ENCODE measurements at places on chromosomes 1 and 21. TPM values are rescaled to one million over a fixed set of nuclear protein-coding genes. Genes with fewer than 3 reads are reported as not detected.

MPZ gene
- 2.0 TPM for total RNA-seq

B3GALT2 gene
- not detected for total RNA-seq

MMP23B gene
- 5.3 TPM for total RNA-seq

SPATA17 gene
- not detected for total RNA-seq

LENEP gene
- total RNA-seq = 0.88 TPM

- DNase-seq = no peak
- peaks cover 2% of the 10 kb centered on the region for H3K4me1 ChIP-seq
- H3K27ac ChIP-seq = no peak overlapping the region
- H3K4me3 ChIP-seq = no peak overlapping the region
Observed at GRCh38 chr1:175656416-175656815, 87.0 kb downstream of the TNR start.

GRCh38 chr1:17844185-17844826 is 89.2 kb downstream of the ACTL8 start:
- H3K36me3 ChIP-seq = no peaks in the 10 kb centered on the region
- no peaks in the 10 kb centered on the region for H3K4me1 ChIP-seq
- no peak for DNase-seq
- no peak overlapping the region for H3K4me3 ChIP-seq
- H3K27me3 ChIP-seq = no peaks in the 10 kb centered on the region

GRCh38 chr1:243394066-243394465 is 138.2 kb downstream of the SDCCAG8 start:
- H3K27me3 ChIP-seq = no peaks in the 10 kb centered on the region
- H3K36me3 ChIP-seq = no peaks in the 10 kb centered on the region
- no peak overlapping the region for H3K27ac ChIP-seq
- no peak for DNase-seq
- H3K4me3 ChIP-seq = no peak overlapping the region

DNA sequence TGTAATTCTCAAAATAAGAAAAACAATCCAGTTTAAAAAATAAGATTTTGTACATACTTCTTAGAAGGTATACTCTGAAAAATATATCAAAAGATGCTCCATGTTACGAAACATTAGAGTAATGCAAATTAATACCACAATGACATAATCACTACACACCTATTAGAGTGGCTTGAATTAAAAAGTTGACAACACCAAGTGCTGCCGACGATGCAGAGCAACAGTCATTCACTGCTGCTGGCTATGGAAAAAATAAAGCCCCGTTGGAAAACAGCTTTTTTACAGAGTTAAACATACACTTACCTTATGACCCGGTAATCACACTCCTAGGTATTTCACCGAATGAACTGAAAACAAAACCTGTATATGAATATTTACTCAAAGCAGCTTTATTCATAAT is 14.8 kb downstream of the COA6 start:
- H3K36me3 ChIP-seq = peaks cover 2% of the 10 kb centered on the region
- no peaks in the 10 kb centered on the region for H3K4me1 ChIP-seq
- no peak overlapping the region for H3K27ac ChIP-seq
- no peaks in the 10 kb centered on the region for H3K27me3 ChIP-seq
- no peak for DNase-seq
- no peak overlapping the region for H3K4me3 ChIP-seq
